Right hindlimb (tissue), 1 donor: ENCODE measurements at places on chromosomes 7 and 10.

- no peak for DNase-seq
Observed at GRCh38 chr10:130363899-130364445, 227.8 kb downstream of the GLRX3 start.

DNA sequence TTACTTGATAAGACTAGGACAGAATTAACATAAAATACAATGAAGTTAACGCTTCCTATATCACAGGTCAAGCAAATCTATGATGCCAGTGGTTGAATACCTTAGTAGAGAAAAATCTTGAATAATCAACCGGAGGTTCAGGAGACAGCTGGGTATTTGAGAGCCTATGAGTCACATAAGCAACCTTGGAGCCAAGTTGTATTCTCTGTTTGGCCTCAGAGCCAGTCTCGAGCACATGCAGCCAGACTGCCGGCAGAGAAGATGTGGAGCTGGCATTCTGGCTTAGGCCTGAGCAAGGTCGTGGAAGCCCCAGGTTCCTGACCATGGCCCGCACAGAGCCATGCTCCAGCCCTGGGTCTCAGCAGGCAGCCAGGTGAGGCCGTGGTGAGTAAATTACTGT is 90.3 kb downstream of the FAM204A start:
- no peak for DNase-seq

DNA sequence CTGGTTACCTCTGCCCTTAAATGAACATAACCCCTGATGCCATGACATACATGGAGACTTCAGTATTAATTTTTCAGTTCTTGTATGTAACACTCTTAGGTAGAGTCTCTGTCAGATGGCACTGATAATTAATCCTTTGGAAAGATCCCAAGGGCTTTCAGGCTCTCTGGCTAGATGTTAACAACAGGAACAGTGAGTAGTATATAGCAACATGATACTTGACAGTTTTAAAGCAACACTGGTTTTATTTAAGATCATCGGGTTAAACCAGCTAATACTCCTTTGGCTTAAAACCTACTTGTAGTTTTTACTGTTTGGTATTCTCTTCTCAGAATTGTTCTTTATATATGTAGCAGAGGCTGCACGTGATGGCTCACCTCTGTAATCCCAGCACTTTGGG is 27.3 kb downstream of the AHCYL2 start:
- DNase-seq: no peak

- peak; percentile 56 for DNase-seq
Observed at GRCh38 chr7:13988731-13989125, 738 bp downstream of the ETV1 start.

DNA sequence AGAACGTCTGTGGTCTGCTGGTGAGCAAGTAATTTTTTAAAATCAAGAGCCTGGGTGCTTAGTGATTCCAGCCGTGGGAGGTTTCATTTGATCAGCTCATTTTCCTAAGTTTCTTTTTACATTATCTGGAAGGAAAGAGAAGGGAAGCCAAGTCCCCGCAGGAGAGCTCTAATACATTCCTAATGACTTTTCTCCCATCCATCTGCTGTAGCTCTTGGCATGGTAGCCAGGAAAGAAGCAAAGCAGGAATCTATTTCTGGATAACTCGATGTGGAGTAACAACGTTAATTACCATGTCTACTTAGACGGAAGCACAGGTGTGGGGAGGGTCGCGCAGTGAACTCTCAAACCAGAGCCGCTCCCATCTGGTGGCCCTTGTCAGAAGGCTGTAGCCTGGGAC is 121.9 kb downstream of the PAXIP1 start:
- DNase-seq: no peak

DNA sequence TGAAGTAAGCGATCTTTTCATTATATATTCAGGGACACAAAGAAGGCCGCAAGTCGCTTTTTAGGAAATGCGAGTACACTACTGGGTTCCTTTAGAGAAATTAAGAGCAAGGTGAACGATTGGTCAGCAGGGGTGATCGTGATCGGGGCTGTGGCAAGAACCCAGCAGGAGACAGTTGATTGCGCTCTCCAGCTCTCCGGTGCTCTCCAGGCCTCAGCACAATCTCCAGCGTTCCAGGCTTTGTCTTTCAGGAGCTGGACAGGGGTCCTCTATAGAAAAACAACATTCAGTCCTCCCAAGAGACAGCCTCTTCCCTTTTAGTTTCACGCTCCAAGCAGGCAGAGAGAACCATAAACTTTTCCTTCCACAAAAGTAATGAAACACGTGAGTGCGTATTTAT is 170.5 kb upstream of the KLF6 start:
- peak; percentile 57 for DNase-seq

- DNase-seq: no peak
Observed at GRCh38 chr10:71520042-71520441, 123.3 kb downstream of the CDH23 start.

DNA sequence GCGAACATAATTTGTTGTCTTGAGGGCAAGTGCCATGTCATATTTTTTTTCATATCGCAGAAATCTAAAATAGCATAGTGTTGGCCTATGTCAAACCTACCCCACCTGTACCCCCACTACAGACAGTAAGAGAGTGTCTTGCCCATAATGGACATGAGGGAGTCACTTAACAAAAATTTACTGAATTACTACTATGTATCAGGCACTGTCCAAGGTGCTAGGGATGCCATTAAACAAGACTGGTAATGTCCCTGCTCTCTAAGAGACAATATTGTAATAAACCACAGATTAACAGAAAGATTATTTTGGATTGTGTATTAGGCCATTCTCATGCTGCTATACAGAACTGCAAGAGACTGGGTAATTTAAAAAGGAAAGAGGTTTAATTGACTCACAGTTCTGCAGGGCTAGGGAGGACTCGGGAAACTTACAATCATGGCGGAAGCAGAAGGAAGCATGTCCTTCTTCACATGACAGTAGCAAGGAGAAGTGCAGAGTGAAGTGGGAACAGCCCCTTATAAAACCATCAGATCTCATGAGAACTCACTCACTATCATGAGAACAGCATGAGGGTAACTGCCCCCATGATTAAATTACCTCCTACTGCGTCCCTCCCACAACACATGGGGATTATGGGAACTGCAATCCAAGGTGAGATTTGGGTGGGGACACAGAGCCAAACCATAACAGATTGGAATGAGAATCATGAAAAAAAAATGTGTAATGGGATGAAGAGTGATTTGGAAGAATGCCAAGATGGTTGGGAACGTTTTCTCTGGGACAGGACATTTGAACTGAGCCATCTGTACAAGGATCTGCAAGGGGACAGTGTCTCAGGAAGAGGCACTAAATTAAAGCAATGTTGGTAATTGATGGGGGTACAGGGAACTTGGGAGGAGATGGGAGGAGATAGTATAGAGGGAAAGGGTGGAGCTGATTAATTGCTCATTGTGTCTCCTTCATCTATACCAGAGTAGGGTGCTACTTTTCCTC is 108.5 kb downstream of the FAM107B start:
- DNase-seq: no peak

- no peak for DNase-seq
Observed at GRCh38 chr7:36851382-36851781, 127.1 kb upstream of the AOAH start.

GRCh38 chr7:21939136-21939857 is 6.4 kb downstream of the CDCA7L start:
- no peak for DNase-seq

DNA sequence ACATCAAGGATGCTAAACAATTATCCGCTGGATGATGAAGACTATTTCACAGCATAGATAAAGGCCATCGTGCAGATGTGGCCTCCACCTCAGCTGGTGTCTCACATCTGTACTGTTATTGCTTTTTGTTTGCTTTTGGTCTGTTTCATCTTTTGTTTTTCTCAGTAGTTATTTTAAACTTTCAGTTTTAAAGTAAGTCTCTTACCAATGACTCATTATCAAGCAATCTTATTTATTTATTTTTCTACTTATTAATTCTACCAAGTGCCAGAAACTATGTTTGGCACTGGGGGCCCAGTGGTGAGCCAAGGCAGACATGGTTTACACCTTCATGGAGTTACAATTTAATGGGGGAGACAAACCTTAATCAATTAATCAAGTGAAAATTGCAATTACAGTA is 250.9 kb upstream of the TMEM72 start:
- DNase-seq: no peak

DNA sequence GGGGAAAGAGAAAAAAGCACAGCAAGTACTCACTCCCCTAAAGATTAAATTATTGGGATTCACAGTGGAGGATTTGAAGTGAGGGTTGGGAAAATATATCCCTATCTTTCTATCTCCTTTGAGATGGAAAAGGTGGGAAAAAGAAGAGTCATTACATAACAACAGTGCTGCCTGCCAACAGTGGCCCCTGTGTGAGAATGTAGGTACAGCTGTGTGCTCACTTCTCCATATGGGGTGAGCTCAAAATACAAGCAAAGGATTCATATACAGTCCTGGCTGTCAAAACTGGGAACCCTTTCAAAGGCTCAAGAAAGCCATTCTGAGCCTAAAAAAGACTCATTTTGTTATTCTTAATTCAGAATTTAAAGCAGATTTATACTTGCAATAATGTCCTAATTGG is 458.5 kb downstream of the GPAM start:
- no peak for DNase-seq

GRCh38 chr7:36979810-36980248 is 255.5 kb upstream of the AOAH start:
- DNase-seq: no peak

DNA sequence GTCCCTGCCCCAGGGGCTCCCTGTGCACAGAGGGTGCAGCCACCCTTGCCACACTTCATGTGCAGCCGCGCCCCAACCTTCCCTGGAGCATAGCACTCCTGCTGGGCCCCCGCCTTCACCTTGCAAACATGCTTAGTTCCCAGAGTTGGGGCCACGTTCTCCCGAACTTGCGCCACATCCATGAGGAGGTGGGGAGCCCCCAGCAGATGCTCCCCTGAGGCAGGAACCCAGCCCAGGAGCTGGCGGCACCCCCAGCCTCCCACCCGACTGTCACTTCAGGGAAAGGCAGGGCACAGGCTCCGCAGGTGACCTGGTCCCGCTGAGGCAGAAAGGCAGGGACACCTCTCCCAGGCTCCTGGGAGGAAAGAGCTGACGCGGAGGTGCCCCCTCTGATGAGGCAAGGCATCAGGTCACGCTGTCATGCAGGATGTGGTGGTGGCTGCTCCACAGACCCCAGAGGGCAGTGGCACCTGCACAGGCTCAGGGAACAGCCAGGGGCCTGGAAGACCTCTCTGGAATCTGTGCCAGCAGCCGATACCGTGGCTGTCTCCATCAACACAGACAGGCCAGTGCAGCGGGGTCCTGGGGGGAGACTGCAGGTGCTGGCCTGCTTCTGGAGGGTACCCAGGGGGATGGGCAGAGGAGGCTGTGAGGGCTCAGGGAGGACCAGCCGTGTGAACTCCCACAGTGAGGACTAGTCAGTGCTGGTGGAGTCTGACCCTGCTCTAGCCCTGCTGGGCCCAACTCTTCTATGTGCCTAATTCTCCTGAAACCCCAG is 221.3 kb downstream of the MAD1L1 start:
- peak; percentile 12 for DNase-seq

DNA sequence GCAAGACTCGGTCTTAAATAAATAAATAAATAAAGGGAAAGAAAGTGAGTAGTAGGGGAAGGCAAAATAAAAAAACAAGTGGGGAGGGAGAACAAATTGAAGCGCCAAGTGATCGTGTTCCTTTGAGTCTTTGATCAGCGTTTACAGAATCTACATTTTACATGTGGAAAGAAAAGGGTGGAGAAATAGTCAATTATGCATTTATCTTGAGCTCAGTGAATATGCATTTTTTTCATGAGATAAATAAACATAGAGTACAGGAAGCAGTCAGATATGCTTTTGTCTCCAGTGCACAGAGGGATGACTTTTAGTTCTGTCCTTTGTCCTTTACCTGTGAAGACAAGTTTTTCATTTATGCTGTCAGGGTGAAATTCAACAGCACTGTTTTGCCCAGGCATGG is 6.1 kb upstream of the GUSB start:
- DNase-seq: no peak

DNA sequence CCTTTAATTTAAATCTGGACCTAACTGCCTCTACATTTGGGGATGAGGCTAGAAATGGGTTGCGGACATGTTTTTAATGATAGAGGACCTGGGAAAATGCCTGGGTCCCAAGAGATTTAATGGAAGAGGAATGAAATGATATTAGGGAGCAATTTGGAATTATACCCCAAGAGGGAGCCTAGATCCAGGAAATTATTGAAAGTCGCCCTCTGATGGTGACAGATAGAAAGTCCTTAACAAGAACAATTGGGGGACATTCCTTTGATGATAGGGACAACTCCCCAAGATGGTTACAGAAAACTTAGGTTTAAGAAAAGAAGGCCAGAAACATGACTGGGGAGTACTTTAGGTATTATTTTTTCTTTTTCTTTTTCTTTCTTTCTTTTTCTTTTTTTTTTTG is 9.5 kb upstream of the TSGA13 start:
- no peak for DNase-seq

GRCh38 chr10:75836064-75836463 is 404.6 kb downstream of the LRMDA start:
- peak; percentile 59 for DNase-seq

- no peak for DNase-seq
Observed at GRCh38 chr7:27605283-27605682, 57.4 kb downstream of the HIBADH start.

- DNase-seq: no peak
Observed at GRCh38 chr10:48412933-48413332, 106.5 kb downstream of the MAPK8 start.
